ENCODE measurements at places on chromosomes 5 and 9. TPM values are rescaled to one million over a fixed set of nuclear protein-coding genes. Genes with fewer than 3 reads are reported as not detected.

- DNase-seq = peak; percentile 18
Measured at GRCh38 chr5:128844354-128844923, 120.8 kb upstream of the SLC27A6 start.

CTNND2 gene
- total RNA-seq = not detected

PLCXD3 gene
- total RNA-seq = not detected

DNA sequence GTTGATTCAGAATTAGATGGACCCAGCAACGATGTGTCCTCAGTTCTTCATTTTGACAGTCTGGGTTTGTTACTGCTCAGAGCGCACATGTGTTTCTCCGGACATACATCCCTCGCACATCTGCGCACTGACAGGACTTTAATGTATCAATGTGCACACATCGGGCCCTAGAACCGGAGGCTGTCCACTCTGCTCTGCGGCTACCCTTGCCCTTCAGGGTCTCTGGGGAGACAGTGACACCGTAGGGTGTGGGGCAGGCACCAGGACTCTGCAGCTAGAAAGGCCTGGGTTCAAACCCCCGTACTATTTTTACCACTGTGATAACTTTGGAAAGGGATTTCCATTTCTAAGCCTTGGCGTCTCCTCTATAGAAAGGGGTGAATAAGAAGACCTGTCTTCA, 23.5 kb upstream of the LPCAT1 start:
- no peak for DNase-seq

- DNase-seq = no peak
Measured at GRCh38 chr5:154313360-154314017, 123.0 kb downstream of the GALNT10 start.

- no peak for DNase-seq
Measured at GRCh38 chr9:93662952-93663572, 86.7 kb downstream of the PHF2 start.

DNA sequence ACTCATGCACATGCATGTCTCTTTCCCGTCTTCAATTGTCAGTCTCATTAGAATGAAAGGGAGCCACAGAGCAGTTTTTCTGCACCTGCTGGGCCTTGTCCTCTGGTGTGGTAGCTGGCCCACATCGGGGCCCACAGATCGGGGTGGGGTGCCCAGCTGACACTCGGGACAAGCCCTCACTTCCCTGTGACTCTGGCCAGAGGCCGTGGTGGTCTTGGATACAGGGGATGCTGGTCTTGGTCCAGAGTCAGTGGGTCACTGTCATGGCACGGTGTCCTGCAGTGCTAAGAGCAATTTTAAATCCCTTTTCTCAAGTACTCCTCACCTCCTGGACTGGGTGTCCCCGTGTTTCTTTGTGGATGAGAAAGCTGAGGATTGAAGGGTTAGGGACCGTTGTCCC, 193.2 kb downstream of the CACNA1B start:
- no peak for DNase-seq

DNA sequence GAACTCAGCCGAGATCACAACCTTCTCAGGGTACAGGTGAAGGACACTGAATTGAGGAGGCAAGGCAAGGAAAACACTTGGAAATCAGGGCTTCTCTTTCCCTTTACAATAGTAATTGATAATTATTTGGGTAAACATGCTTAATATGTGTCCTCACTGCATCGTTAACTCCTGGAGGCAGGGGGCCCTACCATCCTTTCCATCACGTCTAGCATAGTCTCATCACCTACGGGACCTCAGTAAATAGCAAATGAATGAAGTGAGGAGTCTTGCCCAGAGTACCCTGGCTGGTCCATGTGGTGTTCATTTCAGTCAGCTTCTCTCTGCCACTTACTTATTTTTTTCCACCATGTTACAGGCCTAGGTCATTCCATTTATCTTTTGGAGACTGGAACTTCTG, 2.3 kb downstream of the F2RL1 start:
- no peak for DNase-seq

GRCh38 chr5:60673334-60673733, 26.6 kb downstream of the DEPDC1B start:
- no peak for DNase-seq
